ENCODE measurements at places on chromosomes 5 and 9.

DNA sequence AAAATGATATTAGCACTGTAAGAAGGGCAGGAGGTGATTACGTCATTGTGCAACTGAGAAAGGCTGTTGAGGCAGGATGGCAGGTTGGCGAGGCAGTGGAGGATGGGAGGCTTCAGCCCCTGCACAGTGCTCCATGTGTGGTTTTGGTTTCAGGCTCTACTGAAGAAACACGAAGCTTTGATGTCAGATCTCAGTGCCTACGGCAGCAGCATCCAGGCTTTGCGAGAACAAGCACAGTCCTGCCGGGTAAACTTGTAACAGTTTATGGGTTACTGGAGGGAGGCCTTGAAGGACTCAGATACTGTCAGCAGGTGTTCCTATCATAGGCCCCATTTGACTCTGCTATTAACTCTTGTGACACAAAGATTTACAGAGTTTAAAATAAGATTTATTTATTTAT, 35.1 kb downstream of the SPTAN1 start:
- no peak for DNase-seq

- no peak for DNase-seq
These were observed 20.0 kb downstream of the PTPN3 start for GRCh38 chr9:109478051-109478563.

- no peak for DNase-seq
These were observed 95.6 kb downstream of the ESM1 start for GRCh38 chr5:54889826-54890225.

GRCh38 chr5:134195666-134196065, 18.9 kb upstream of the SKP1 start:
- no peak for DNase-seq

DNA sequence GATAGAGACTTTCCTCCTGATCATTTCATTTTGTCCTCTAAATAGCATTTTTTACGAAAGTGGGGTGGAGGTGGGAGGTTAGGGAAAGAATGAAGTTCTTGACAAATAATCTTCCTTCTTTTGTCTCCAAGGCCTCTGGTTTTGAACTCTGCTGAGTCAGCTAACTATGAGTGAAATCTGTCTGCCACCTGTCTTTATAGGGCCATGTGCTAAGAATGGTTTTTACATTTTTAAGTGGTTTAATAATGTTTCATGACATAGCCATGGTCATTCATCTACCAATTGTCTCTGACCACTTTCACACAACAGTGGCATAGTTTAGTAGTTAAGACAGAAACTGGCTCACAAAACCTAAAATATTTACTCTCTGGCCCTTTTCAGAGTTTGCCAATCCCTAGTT, 7.6 kb downstream of the MAN2A1 start:
- no peak for DNase-seq

- no peak for DNase-seq
These were observed 220.5 kb downstream of the HSPA4 start for GRCh38 chr5:133272345-133272744.

GRCh38 chr5:173565491-173566072, 50.9 kb downstream of the BOD1 start:
- DNase-seq: no peak

DNA sequence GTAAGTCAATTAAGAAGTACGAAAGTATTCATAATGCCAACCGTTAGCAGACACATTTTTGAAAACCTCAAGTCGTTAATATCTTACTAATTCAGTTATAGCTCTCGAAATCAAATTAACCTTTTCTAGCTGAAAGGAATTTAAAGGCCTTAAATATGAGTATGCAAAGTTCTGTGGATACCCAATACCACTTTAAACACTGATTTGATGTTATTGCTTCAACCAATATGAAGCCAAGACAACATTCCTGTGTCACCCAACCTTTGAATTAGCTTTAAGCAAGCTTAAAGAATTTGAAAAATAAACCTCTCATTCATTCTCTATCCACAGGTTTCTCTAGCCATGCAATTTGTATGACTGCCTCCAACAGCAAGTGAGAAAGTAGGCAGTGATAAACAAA, 204.5 kb downstream of the MCTP1 start:
- no peak for DNase-seq
